A172 (cell line): ENCODE measurements at places on chromosomes 5 and 9.
A peak's percentile ranks its signal among the peaks of the same experiment; 100 is the strongest.

DNA sequence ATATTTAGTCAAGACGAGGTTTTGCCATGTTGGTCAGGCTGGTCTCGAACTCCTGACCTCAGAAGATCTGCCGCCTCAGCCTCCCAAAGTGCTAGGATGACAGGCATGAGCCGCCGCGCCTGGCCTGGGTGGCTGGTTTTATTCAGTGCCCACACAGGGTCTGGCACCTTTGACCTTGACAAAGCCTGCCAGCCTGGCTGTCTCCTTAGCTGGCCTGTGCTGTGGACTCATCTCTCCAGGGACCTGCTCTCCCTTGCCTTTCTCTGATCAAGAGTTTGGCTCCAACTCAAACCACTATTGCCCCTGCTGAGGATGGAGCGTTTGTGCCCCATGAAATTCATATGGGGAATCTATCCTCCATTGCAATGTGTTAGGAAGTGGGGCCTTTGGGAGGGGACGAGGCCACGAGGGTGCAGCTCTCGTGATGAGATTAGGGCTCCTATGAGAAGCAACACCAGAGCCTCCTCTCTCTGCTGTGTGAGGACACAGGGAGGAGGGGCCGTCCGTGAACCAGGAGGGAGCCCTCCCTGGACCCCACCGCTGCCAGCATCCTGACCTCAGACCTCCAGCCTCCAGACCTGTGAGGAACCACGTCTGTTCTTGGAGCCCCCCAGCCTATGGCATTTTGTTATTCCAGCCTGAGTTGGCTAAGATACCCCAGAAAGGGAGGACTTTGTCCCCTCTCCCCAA lies 45.0 kb downstream of the MRPL36 start:
- no peak for DNase-seq

DNA sequence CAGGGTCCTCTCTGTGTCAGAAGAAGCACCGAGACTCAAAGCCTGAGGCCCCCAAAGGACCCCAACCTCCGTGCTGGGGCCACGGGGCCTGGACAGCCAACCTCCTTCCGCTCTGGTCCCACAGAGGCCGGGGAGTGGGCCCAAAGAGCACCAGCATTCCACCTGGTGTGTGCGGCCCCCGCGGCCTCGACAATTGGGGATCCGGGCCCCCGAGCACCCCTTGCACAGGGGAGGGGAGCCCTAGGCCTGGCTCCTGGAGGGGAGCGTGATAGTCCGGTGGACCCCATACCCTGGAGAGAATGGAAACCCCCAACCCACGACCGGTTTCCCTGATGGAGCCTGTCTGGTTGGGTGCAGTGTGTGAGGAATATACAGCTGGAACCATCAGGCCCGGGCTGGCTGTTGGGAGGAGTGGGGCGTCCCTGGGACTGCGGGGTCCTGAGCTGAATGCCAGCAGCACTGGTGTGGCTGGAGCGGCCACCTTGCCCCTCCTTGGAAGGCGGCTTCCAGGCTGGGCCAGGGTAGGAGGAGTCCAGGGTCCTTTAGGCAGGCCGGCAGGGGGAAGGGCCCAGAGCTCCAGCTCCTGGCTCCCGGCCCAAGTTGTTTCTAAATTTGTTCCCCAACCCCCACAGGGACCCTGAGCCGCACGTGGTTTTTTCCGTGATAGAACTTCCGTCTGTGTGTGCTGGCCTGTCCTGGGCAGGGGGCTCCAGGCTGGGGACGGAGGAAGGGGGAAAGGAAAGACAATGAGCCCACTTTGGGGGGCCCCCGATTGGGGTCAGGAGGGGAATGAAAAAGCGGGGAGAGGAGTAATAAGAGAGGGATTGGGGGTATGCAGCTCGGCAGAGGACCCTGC lies 825 bp upstream of the TOR4A start:
- DNase-seq = peak; percentile 83

DNA sequence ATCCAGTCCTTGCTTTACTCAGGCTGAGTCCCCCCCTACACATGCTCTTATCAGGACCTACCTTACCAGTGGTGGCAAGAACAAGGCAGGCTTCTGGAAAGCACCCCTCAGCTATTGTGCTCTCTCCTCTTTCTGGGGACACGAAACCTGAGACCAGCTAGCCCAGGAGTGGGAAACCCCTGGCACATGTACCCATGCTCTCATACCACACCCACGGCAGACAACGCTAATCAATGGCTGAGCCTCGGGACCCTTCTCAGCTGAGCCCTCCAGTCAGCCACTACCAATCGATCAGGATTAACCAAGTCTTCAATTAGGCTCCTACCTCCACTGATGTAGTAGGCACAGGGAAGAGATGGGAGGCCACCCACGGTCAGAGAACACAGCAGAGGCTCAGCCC lies 65.1 kb downstream of the VAV2 start:
- no peak for DNase-seq

GRCh38 chr9:137421838-137422603 lies 941 bp downstream of the EXD3 start:
- no peak for DNase-seq

DNA sequence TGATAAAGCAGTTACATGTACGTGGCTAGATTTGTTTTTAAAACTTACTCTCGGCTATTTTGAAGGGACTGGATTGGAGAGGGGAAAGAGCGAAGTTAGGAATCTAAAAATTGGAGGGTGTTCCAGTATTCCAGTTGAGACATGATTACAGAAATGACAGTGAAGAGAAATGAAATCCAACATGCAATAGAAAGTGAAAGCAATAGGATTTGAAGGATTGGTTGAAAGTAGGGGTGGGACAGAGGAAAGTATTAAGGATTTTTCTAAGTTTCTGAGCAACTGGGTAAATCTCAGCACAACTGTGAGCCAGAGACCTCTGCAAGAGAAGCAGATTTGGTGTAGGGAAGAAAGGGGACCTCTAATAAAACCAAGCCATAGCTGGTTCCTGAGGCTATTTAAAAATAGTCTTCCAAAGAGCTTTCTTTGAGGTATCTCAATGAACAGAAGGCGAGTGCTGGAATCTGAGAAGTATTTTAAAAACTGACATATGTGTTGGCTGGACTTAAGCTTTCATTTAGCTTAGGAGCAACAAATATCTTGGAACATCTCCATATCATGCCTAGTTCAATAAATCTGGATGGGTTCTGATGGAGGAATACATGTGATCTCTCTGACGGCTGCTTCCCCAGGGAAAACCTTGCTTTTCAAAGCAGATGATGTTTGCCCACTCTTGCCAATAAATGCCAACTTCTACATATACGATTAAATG lies 110.4 kb upstream of the IFNK start:
- DNase-seq = no peak

DNA sequence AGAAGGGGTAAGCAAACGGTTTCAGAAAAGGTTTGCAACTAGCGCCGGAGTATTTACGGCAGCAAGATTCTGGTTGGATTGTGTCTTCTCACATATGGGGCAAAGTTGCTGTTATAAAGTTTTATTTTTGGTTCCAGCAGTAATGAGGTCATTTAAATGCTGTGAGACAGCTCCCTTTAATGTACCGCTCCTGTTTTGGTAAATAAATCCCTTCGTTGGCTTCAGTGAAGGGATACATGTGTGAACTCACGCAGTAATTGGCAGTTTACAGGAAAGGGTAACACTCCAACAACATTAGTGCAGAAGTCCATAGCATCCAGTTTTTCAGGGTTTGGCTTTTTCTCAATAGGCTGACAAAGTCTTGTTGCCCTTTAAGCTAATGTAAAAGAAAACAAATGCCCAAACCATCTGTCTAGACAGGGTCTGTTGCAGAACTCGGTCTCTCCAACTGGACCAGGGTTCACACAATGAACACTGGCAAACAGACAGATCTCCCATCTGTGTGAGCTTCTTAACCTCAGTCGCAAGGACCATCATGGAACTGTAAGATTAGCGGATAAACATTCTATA lies 184.0 kb downstream of the GOLPH3 start:
- no peak for DNase-seq

DNA sequence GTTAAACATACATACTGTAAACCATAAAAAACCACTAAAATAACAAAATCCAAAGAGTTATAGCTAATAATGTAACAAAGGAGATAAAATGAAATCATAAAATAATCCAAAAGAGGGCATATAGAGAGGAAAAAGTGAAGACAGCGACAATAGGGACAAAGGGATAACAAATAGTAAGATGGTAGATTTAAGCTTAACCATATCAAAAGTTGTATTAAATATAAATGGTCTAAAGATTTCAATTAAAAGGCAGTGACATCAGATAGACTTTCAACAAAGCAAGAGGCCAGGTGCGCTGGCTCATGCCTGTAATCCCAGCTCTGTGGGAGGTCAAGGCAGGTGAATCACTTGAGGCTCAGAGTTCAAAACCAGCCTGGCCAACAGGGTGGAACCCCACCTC lies 54.7 kb upstream of the SREK1 start:
- DNase-seq = no peak
